ENCODE measurements at places on chromosomes 4 and X.

- DNase-seq: no peak
Measured at GRCh38 chr4:38049545-38050170, 89.5 kb downstream of the PTTG2 start.

DNA sequence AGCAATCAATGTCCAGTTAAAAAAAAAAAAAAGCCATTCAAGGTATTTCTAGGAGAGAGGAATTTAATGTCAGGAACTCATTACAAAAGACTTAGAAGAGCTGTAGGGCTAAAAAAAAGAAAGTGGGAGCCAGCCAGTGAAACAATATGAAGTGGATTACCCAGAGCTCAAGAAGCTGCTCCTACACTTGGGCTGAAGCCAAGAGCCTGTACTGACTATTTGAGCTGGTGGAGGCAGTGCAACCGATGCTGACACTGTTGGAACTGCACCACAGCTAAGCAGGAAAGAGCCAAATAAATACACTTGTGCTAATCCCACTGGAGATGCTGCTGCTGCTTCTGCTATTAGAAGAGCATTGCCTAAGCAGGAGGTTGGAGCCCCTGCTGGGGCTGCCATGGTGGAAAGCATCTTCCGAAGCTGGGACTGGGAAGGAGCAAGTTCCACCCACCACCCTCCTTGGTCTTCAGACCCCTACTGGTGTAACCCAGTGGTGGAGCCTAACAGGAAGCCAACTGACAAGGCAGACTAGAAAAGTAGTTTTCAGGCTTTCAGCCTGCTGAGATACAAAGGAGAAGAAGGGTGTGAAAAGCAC, 65.4 kb downstream of the CXXC4 start:
- DNase-seq: no peak

- DNase-seq: no peak
Measured at GRCh38 chrX:43553257-43553656, 102.8 kb upstream of the MAOA start.

- no peak for DNase-seq
Measured at GRCh38 chr4:78799551-78800495, 23.7 kb downstream of the BMP2K start.

GRCh38 chrX:115284877-115285276, 4.6 kb upstream of the LUZP4 start:
- no peak for DNase-seq
